ENCODE measurements at places on chromosomes 1 and 21.

DNA sequence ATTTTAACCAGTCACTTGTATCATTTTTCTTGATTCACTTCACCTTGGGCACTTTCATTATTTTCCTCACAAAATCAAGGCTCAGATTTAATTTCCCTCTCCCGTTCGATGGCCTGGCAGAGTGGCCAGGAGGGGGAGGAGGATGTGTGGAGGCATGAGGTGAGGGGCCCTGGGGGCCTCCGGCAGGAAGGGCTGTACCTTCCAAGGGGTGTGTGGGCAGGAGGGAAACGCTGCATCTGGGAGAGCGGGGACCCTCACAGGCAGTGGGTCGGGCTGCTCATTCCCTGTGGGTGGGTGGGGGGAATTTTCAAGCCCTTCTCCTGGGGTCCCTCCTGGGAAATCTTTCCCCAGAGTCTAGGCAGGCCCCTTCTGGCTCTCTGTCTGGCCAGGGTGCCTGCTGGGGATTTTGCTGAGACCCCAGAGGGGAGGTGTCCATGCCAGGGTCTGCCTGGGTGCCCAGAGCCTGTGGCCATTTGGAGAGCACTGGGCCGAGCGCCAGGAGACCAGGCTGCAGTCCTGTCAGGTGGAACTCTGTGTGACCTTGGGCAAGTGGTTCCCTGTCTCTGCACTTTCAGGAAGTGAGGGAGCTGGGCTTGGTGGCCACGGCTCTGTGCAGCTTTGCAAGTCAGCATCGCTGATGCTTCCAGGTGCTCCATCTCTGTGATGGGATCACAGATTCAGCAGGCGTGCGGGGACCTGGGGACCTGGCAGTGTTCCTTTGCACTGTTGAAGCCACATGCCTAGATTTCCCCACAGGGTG is 81.9 kb upstream of the C1orf174 start:
- no peak for DNase-seq

DNA sequence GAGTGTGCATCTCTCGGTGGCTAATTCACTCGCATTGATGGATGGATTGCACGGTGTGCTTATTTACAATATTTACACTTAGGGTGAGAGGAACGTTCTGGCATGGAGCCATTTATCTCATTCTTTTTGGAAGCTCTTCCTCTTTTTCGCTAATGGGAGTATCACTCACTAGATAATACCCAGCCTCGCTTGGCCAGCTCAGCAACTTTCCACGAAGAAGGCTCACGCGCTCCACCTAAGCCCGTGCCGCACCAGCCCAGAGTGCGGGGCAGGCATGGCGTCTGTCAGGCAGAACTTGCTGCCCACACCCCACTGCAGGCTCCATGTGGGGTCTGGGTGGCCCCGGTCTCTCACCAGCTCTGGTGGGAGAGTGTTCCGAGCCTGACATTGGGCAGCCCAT is 484.9 kb downstream of the NPHP4 start:
- DNase-seq, result no peak

DNA sequence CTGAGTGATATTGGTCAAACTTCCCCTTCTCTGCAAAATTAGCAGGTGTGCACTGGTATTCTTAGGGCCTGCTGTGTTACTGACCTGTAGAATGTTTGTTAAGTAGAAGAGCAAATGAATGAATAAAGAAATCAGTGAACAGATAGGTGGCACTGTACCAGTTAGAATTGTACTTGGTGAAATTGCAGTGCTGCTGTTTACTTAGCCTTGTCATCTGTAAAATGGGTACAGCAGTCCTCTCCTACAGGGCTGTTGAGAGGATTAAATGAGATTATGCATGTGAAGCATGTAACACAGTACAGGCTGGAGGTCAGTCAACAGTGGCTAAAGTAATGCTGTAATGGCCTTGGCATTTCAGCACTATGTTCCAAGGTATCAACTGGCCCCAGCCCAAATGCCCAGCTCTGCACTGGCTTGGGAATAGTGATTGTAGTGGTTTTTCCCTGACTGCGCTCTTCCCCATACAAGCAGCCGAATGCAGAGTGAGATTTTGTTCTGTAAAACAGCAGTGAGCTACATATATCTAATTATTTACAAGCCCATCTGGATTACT is 10.5 kb downstream of the VANGL1 start:
- no peak for DNase-seq

- DNase-seq, result no peak
Measured at GRCh38 chr1:93888900-93889299, 9.9 kb upstream of the DNTTIP2 start.

GRCh38 chr1:176058686-176059085 is 148.4 kb downstream of the COP1 start:
- DNase-seq, result peak; percentile 48

DNA sequence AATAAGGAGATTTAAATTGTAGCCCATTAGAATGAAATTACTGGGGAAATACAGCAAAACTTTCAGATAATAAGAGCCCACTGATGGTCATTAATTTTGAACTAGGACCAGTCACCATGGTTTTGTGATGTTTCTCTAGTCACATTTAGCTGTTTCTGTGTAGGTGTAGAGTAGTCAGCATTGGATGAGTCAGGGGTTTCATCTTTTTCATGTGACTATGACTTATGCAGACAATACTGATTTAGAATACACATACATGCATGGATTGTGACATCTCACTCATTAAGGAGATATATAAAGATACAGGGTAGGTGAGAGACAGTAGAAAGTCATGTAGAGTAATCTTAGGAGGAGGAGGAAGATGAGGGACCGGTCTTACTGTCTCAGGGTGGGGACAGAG is 1192.7 kb downstream of the KCNT2 start:
- no peak for DNase-seq

DNA sequence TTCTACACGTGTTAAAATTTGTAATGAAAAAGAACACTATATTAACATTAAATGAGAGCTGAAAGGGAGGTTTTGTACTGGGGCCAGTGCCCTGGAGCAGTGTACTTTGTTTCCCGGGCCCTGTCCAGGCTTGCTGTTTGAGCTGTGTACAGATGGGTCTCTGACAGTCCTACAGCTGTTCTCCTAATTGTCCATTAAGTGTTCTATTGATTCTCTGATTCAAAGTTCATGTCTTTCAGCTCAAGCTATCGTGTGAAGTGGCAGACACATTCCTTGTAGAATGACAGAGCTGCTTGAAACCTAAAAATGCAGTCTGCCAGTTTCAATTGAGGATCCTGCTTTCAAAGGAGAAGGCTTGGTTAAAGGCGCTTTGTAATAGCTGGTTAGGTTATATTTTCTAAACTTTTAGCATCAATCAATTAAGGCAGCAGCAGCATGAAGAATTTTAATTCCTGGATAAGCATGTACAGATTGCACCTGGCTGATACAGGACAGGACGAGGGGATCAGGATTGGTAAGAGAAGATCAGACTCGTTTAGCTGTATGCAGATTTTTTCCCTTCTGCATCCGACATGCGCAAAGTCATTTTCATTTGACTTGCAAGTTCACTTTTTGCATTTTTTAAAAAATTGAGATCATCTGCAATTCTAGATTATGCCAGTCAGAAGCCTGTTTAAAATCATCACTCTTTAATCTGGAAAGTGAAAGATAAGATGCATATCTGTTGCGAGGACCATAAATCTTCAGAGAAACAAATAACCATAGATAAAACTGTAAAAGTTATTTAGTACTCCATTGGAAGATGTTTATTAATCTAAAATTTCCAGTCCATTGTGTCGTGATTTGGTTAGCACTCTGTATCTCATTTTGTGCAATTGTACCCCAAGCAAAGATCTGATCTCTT is 98.5 kb downstream of the ATG4C start:
- DNase-seq, result no peak

- no peak for DNase-seq
Measured at GRCh38 chr21:15020797-15021196, 44.0 kb downstream of the NRIP1 start.

- no peak for DNase-seq
Measured at GRCh38 chr21:17146426-17146825, 366.4 kb upstream of the CXADR start.

GRCh38 chr21:25467896-25468295 is 139.4 kb downstream of the MRPL39 start:
- DNase-seq, result no peak

- DNase-seq, result no peak
Measured at GRCh38 chr1:2198571-2198970, 4.0 kb upstream of the FAAP20 start.

DNA sequence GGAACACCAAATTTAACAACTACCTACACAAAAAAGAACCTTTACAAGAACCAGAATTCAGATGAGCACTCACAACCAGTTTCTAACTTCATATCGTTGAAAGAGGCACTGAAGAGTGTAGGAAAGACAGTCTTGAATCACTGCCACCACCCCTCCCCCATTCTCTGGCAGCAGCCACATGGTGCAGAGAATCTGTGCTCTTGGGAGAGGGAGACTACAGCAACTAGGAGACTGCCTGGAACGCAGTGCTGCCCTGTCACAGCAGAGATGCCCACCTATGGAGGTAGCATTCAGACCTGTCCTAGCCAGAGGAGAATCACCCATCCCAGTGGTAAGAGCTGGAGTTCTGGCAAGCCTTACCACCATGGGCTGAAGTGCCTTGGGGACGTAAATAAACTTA is 7.3 kb downstream of the CCN1 start:
- peak; percentile 23 for DNase-seq

DNA sequence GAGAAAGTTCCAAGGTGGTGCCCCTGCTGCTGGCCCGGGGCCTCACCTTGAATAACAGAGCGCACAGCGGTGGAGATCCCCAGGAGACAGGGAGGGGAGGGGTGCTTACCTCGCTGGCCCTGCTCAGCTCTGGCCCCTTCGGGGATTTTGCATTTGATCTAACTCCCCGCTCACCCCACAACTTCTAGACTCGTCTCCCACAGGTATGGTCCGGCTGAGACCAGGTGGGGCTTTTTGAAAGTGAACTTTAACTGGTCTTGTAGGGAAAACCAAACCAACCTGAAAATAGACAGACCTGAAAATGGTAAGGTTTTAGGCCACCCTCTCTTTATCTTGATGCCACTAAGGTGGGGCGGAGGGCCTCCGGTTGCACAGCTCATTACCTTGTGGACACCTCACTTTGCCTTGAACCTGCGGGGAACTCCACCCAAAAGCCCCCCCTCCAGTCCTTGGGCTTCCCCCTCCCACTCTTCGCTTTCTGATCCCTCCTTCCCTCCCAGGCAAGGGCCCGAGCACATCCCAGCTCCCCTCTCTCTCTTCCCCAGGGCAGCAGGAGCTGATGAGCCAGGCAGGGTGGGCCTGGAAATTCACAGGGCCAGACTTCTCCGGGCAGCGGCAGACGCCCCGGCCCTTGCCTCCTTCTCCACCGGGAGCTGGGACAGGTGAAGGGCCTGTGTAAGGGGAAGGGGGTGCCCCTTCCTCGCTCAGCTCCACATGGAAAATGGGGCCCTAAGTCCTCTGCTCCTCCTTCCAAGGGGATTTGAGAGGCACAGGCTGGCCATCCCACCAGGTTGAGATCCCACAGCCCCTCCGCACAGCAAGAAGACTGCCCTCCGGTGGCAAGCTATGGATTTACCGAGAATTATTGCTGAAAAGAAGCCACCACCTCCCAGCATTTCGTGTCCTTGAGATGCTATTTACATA is 16.1 kb downstream of the TNFRSF8 start:
- DNase-seq, result peak; percentile 39

GRCh38 chr1:116356673-116357072 is 16.4 kb upstream of the ATP1A1 start:
- no peak for DNase-seq

DNA sequence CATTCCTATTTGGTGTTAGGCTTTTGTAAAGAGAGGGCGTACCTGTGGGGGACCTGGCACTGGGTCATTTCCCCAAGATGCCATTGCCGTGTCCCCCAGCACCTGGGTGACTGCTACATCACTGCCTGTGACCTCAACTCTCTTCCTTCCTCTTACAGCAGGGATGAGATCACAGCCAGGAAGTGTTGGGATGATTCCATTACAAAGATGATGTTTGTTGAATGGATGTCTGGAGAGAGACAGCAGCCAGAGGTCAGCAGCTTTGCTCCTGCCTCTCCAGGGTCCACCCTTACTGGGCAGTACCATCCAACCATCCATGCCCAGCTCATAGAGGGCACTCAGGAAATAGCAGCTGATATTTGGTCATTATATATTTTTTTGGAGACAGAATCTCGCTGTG is 35.1 kb downstream of the TMEM51 start:
- DNase-seq, result peak; percentile 57

DNA sequence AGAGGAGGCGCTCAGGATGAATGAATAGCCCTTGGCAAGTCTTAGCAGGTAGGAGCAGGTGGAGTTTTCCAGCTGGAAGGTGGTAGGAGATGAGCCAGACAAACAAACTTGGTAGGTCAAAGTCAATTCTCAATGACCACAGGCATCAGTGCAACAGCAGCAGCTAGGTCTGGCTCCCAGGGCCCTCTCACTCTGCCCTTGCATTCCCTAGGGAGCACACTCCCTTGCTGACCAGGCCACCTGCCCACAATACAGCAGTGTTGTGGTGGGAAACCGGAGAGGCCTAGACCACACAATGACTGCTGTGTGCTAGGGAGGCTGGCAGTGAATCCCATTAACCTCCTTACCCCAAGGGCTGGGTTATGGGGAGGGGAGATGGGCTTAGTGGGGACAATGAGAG is 13.0 kb upstream of the PAQR6 start:
- no peak for DNase-seq

DNA sequence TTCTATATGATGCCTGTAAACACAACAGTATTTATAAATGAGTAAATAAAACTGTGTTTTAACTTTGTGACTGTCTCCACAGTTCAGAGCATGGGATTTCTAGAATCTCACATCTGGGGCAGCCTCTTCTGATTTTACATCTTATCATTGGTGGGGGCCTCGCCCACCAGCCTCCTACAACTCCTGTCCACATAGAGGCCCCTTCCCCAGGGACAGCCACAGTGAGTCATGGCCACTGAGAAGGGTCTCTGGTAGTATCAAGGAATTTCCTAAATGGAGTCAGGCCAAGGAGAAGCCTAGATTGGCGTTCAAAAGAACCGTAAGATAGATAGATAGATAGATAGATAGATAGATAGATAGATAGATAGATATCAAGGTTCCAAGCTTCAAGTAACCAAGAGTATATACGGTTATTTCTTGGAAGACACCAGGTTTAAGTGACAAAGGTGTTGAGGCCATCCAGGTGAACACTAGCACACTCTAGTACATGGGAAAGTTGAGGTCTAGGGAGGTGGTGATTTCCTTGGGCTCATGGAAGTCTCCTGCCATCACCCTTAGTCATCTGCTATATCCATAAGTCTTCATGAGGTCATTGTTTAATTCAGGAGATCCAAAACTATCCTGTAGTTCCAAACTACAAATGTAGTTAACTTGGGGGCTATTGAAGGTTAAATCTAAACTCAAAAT is 121.6 kb downstream of the SYT2 start:
- DNase-seq, result peak; percentile 42

DNA sequence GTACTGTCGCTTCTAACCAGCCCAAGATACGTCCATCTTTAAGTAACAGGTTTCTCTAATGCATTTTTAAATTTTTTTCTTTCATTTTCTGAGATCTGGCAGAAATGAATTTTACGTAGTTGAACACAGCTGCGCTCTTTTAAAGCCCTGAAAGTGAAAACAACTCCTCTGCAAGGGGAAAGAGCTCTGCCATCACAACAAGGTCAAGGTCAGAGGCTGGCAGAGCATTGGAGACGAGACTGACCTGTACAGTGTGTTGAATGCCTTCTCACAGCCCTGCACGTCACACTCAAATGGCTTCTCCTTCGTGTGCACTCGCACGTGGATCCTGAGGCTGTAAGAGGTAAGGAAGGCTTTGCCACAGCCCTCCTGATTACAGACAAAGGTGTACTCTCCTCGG is 19.7 kb downstream of the MTF1 start:
- DNase-seq, result no peak

- DNase-seq, result no peak
Measured at GRCh38 chr1:200038325-200038980, 10.9 kb downstream of the NR5A2 start.
